H54 (cell line): ENCODE measurements at places on chromosomes 2 and 18.
A peak's percentile ranks its signal among the peaks of the same experiment; 100 is the strongest.

- no peak for DNase-seq
Measured at GRCh38 chr18:49227441-49228165, 232.8 kb downstream of the DYM start.

DNA sequence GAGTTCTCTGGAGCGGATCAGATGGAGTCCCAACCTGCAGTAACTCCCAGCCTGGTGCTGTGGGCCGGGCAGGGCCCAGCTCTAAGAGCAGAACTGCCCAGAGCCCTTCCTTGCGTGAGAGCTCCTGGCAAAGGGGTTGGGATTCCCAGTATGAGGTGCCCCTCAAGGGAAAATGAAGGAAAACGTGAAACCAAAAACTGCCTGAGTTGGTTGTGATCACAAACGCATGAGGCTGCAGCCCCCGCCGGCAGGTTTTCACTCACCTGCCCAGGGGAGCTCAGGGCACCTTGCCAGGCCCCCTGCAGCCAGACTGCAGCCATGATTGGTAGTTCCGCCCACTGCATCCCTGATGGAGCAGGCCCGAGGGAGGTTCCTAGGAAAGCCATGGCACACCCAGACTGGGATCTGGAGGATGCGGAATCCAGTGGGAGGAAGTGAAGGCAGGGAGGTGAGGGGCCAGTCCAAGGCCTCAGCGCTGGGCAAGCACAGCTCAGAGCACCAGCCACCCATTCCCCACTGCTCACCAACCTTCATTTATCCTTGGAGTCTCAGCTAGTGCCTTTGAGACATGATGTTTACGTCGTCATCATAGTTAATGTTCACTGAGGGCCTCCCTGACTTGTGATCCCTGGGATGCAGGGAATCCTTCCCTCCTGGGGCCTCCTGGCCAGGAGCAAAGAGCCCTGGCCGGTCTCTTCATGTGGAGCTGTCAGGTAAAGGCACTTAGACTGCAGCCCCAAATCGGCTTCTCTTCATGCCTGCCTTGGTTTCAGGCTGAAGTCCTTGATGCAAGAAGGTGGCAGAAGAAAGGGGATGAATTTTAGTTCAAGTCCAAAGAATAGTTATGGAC is 103.2 kb downstream of the INHBB start:
- no peak for DNase-seq

- no peak for DNase-seq
Measured at GRCh38 chr2:159903443-159904126, 105.6 kb upstream of the CD302 start.

DNA sequence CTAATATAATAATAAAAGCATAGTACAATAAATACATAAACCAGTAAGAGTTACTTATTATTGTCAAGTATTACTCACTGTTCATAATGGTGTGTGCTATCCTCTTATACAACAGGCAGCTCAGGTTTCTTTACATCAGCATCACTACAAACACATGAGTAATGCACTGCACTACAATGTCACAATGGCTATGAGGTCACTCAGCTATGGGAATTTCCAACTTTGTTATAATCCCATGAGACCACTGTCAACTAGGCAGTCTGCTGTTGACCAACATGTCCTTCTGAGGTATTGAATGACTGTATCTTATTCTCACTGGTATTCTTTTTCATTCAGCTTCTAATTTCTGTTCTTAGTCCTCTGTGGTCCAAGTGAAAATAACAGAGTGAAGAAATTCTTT is 250.4 kb upstream of the DSEL start:
- no peak for DNase-seq

GRCh38 chr2:226847090-226847489 is 11.2 kb downstream of the RHBDD1 start:
- DNase-seq, result no peak

DNA sequence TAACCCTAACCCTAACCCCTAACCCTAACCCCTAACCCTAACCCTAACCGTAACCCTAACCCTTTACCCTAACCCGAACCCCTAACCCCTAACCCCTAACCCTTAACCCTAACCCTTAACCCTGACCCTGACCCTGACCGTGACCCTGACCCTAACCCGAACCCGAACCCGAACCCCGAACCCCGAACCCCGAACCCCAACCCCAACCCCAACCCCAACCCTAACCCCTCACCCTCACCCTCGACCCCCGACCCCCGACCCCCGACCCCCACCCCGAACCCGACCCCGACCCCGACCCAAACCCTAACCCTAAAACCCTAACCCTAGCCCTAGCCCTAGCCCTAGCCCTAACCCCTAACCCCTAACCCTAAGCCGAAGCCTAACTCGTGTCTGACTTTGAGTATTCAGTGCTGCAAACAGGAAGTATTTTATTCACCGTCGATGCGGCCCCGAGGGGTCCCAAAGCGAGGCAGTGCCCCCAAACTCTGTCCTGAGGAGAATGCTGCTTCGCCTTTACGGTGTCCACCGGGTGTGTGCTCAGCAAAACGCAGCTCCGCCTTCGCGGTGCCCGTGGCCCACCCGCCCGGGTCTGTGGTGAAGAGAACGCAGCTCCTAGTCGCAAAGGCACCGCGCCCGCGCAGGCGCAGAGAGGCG is 36.0 kb downstream of the FAM110C start:
- no peak for DNase-seq

DNA sequence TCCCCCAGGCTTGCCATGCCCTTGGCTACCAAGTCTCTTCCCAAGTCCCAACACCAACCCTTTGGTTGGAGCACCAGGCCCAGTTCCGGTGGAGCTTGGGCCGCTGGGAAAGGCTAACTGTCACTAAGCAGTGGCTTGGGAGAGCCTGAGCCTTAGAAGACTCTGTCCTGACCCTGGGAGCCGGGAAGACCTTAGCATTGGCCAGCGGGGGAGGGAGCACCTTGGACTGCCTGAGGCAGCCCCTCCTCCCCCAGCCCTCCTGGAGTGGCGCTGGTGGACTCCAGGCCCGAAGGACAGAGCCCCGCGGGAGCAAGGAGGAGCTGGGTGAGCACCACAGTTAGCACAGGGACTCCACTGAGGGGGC is 62.5 kb upstream of the POMC start:
- DNase-seq, result no peak

- no peak for DNase-seq
Measured at GRCh38 chr2:129922571-129923264, 56.7 kb upstream of the RAB6C start.

- no peak for DNase-seq
Measured at GRCh38 chr18:50401888-50402287, 27.0 kb downstream of the SKA1 start.

DNA sequence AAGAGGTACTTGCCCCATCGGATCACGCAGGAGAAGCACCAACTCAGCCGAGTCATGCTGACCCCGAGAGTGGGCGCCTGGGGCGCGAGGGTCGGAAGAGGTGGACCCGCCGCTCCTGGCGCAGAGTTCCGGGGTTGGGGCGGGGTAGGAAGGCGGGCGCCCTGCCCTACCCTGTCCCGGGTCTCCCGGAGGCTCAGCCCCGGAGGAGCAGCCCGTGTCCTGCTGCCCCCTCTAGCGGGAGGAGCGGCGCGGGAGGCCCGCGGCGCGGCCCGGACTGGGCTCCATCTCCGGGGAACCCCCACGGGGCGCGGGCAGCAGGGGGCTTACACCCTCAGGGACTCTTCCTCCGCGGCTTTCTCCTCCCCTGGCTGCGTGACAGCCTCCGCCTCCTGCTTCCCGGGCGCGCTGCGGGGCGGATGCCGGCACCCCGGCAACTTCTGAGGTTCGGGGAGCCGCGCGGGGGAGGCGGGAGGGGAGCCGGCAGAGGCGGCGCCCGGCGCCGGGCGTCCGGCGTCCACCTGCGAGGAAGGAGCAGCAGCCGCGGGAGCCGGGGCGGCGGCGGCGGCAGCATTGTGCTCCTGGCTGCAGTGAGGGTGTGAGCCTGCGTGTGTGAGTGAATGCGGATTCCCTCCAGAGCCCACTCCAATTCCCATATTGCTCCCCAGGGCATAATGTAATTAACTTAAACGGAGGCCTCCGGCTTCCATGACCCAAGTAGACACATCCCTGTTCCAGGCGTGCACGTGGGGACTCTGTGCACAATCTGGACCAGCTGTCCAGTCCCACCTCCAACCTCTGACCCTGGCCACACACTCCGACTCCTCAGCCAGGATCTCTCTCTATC is 7.6 kb upstream of the TNS1 start:
- DNase-seq, result peak; percentile 40

DNA sequence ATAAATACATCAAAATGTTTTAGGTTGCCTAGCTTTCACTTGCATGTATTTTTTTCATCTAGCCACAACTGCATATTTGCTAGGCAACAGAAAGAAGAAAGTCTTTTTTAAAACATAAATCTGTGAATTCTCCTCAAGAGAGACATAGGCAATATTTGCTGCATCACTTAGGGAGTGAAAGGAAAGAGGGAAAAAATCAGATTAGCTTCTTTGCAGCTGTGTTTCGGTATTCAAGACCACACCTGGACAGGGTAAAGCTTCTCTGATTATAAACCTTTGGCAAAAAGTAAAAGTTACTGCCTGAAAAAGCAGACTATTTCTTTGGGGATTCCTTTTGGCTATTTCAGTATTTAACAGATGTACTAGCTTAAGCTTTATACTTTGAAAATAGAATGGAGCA is 280.9 kb upstream of the ZSWIM2 start:
- no peak for DNase-seq
